ENCODE measurements at places on chromosomes 3 and 15.

DNA sequence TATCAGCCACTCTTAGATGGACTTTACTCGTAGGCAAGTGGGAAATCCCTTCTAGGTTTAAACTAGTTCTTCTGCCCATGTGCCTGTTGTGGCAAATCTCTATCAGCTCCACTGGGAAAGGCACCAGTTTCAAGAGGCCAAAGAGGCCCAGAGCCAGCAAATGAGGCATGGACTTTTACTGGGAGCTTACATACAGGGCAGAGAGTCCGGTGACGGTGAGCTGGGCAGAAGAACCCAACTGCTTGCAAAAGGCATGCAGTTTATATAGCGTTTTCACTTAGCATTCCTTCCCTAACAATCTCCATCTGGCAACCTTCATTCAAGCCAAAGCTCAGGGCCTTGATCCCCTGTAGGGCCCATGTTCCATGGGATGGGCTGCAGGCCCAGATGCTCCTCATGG, 93.0 kb upstream of the C3orf80 start:
- DNase-seq: no peak

GRCh38 chr15:95106801-95107200, 875.4 kb downstream of the MCTP2 start:
- DNase-seq: no peak

DNA sequence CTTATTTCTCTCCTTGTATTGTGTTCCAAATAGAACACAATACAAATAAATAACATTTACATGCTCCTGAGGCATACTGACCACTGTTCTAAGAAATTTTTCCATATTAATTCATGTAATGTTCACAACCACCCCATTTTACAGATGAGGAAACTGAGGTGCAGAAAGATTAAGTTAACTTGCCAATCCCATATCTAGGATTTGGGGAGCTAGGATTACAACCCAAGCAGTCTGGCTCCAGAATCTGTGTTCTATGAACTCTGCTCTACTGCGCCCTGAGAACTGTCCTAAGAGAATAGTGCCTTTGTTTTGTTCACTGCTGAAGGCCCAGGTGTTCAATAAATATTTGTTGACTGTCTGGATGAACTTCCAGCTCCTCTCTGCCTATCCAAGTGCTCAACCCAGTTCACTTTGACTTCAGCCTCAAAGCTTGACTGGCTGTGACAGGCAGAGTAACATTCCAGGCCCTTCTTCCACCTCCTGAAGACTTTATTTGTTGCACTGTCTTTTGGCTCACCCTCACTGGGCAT, 3.1 kb downstream of the NEK10 start:
- no peak for DNase-seq

GRCh38 chr3:101154401-101154800, 161.2 kb upstream of the ABI3BP start:
- DNase-seq: no peak

- DNase-seq: no peak
Observed at GRCh38 chr15:78034495-78035191, 42.9 kb downstream of the TBC1D2B start.

DNA sequence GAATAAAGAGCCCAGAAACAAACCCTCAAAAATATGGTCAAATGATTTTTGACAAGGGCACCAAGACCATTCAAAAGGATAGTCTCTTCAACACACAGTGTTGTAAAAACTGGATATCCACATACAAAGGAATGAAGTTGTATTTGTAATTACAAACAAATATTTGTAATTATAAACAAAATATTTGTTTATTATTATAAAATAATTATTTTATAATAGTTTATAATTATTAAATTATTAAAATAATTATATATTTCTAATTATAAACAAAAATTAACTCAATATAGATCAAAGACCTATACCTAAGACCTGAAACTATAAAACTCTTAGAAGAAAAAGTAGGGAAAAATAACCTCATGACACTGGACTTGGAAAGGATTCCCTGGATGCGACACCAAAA, 23.3 kb upstream of the ACAN start:
- DNase-seq: no peak

- peak; percentile 77 for DNase-seq
Observed at GRCh38 chr15:67146875-67147381, 81.5 kb downstream of the SMAD3 start.

DNA sequence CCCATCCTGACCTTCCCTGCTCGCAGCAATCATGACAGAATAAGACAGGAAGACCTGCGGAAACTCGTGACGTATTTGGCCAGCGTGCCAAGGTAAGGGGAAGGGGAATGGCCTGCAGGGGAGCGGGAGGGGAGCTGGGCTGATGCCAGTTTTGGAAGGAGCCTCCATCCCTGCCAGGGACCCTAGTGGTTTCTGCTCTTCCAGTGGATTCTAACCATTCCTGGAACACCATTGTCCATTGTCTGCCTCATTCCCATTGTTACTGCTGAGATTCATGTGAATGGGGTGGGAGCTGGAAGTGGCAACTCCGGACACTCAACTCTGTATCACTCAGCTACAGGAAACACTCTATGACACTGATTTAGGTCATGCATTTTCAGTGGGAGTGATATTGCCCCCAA, 242.9 kb upstream of the ROPN1 start:
- DNase-seq: no peak

GRCh38 chr3:178741020-178741419, 204.8 kb downstream of the KCNMB2 start:
- no peak for DNase-seq

DNA sequence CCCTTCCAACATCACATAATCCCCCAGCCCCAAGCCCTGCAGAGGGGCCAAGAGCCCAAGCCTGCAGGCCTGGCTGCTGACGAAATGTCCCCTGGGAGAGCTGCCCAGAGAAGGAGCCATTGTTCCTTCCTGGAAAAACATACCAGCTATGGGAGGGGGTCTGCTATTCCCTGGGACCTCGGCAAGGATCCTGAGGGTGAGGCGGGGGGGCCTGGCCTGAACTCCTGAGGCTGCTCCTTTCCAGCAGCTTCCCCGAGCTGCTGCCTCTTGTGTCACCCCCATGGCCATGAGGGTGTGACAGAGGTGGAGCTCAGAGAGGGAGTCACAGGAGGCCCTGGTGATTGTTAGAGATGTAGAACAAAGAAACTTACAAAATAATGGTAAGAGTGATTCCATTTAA, 12.9 kb downstream of the LOXL1 start:
- no peak for DNase-seq

DNA sequence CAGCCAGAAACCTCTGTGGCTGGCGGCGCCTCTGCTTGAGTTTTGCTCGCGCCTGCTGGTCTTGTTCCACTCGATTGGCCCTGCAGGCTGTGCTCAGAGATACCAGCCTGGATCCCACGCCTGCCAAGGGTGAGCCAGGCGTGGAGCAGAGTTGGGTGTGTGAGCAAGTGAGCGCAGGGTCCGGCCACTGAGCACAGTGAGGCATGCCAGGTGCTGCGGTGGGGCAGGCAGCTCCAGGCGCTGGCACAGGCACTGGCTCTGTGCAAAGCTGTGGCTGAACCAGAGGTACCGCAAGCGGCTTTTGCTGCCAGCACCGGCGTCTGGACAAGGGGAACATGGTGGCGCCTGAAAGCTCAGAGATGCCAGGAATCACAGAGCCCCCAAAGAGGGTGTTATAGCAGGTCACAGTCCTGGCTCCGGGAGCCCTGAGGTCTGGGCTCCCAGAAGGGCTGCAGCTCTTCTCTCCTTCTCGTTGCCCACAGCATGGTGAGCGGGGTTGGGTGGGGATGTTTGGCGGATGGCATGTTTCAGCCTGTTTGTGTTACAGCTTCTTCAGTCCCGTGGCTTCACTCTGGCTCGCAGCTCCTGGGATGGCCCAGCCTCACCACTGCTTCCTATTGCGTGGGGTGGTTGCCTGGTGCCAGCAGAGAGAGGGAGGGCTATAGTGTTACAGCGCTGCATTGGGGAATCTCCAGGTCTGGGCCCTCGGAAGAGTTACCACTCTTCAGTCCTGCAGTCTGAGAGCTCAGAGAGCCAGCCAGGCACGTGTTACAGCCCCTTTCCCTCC, 73.9 kb downstream of the NR1D2 start:
- no peak for DNase-seq

- DNase-seq: no peak
Observed at GRCh38 chr15:94442480-94442879, 211.1 kb downstream of the MCTP2 start.

GRCh38 chr3:45479621-45480035, 91.3 kb downstream of the LARS2 start:
- DNase-seq: peak; percentile 86

DNA sequence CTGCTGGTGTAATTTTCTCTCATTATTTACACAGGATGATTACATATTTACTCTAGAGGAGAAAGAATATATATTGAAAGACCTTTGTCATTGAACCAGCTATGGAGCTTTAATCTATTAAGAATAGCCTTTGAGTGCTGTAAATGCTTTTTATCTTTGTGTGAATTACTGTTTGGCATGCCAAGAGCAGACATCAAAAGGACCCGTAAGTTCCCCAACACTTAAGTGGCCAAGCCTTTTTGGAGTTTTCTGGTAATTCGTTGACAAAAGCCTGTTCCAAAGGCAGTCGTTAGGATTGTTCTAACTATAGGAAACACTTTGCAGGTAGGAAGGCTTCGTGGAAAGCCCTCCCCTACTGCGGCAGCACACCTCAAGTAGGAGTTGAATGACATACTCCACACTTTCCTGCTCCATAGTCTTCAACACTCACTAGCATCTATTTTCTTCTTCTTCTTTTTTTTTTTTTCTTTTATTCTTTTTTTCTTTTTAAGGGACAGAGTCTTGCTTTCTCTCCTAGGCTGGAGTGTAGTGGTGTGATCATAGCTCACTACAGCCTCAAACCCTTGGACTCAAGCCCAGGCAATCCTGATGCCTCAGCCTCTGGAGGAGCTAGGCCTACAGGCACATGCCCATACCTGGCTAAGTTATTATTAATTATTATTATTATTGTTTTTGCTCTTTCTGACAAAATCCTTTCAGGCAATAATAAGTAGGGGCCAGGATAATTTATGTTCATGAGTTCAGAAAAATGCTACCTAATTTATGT, 98.6 kb downstream of the SUCNR1 start:
- DNase-seq: no peak

DNA sequence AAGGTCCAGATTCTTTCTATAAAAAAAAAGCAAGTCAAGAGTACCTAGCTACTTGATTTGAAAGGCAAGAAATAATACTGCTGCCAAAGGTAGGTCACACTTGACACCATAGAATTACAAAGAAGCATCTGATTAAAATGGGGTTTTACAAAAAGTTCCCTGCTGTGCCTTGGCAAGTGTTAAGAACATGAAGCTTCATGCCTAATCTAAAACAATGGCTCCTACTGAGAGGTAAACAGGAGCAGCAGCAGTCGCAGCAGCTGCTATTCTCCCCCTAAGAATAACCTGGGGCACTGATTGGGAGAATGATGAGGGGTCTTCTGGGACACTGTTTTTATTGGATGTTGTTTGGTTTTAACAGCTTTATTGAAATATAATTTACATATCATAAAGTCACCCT, 14.1 kb downstream of the UBP1 start:
- no peak for DNase-seq

- peak; percentile 51 for DNase-seq
Observed at GRCh38 chr15:67472957-67473356, 48.0 kb upstream of the C15orf61 start.

- DNase-seq: no peak
Observed at GRCh38 chr3:14511623-14512280, 28.4 kb downstream of the GRIP2 start.

DNA sequence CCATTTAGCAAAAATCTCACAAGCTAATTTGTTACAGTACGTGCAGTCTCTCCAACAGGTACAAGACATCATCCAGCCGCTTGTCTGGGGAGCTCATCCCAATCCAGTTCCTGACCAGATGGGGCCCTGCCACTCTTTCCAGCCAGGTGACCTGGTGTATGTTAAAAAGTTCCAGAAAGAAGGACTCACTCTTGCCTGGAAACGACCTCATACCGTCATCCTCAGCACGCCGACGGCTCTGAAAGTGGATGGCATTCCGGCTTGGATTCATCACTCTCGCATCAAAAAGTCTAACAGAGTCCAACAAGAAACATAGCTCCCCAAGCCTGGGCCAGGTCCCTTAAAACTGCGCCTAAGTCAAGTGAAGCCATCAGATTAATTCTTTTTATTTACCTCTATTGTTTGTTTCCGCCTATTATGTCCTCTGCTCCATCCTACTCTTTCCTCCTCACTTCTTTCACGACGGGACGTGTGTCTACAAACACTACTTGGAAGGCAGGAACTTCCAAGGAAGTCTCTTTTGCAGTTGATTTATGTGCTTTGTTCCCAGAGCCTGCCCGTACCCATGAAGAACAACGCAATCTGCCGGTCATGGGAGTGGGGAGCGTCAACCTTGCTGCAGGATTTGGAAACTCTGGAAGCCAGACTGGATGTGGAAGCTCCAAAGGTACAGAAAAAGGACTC, 37.5 kb downstream of the ZBTB11 start:
- no peak for DNase-seq

DNA sequence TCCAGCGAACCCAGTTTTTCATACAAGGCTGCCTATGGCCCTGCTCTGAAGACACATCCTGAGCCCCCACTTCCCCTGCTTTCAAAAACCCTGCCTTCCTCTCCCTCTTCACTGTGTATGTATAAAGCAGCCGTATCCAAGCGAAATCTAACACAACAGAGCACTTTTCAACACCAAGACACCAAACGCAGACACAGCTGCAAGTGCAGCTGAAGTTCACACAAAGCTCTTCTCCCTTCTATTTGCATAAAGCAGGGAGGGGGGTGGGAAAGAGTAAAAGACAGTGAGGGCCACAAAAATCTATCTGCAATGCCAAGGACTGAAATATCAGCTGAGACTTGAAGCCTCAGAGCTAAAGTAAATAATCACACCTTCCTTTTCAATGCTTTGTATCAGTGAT, 35.1 kb upstream of the CSPG5 start:
- no peak for DNase-seq

- no peak for DNase-seq
Observed at GRCh38 chr3:195107593-195107992, 163.4 kb downstream of the XXYLT1 start.

DNA sequence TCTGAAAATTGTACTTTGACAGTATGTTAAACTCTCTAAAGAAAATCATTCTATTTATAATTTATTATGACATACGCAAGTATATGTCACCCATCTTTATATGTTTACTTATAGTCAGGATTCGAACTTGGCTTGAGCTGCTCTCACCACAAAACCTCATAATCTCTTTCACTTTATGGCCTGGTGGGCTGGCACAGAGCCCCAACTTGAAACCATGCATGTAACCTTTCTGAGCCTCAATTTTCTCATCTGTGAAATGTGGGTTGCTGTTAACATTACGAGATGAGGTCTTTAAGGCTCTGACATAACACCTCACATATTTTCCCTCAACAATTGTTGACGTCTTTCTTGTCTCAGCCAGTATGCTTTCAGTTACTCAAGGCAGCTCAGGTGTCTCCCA, 69.4 kb upstream of the PFN2 start:
- no peak for DNase-seq

GRCh38 chr3:57015912-57016311, 44.6 kb upstream of the SPATA12 start:
- no peak for DNase-seq

GRCh38 chr15:100783760-100784492, 95.7 kb upstream of the ALDH1A3 start:
- DNase-seq: no peak

DNA sequence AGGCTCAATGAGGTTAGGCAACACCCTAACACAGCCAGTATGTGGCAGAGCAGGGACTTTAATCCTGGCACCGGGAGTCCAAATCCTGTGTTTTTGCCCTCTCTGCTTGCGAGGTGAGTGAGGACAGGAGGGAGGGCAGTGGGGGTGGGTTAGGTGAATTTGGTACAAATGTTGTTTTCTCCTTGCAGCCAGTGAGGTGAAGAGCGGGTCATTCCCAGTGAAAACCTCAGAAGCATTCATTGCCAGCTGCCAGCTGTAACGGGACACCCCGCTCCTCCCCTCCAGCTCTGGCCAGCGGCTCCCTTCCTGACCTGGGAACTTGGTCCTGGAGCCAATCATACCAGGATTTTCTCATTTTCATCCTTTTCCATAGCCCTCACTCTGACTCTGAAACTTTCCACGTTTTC, 45.7 kb upstream of the RAB6B start:
- DNase-seq: no peak

Data from fibroblast of skin of abdomen (primary cell).